ENCODE measurements at places on chromosomes 2 and 18.

GRCh38 chr2:160252278-160252887, 52.3 kb upstream of the ITGB6 start:
- no peak for DNase-seq

DNA sequence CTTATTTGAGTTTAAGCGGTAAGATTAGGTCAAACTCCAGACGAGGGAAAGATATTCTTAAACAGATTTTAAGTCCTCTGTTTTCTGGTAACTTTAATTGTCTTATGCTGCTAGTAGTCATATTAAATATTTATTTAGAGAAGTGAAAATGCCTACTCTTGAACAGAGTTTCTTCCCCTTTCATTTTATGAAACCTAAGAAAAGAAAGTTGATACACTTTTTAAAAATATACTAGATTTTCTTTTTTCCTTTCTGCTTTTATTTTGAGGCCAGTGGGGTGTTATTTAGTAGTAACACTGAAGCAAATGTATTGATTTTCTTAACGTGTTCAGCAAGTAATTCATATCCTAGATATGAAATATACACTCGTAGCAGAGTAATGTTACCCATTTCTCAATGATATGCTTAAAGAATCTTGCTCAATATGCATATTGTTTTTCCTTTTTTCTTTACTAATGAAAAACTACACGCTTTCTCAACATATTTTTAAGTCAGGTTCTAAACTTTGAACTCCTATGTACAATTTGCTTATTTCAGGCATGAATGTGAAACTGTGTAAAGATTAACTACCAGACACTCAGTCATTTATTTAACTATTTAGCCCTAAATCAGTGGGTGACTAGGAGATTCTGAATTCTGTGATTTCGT, 691 bp downstream of the KYNU start:
- DNase-seq: no peak

GRCh38 chr2:70523996-70524965, 29.3 kb downstream of the TGFA start:
- DNase-seq: no peak

DNA sequence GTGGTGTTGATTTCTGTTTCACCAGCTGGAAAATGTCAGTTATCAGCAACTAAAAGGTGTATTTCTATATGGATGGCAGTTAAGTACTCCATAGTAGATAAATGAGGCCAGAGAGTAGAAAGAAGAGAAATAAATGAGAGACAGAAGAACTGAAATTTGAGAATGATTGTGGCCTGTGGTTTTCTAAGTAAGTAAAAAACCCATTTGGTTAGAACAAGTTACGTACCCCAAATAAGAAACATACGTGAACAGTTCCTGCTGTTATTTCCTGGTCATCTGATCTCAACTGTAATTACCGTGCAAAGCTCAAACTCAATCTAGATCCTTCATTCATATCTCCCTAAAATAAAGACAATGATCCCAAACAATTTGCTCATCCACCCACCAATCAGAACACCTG, 181.3 kb downstream of the PID1 start:
- DNase-seq: no peak

DNA sequence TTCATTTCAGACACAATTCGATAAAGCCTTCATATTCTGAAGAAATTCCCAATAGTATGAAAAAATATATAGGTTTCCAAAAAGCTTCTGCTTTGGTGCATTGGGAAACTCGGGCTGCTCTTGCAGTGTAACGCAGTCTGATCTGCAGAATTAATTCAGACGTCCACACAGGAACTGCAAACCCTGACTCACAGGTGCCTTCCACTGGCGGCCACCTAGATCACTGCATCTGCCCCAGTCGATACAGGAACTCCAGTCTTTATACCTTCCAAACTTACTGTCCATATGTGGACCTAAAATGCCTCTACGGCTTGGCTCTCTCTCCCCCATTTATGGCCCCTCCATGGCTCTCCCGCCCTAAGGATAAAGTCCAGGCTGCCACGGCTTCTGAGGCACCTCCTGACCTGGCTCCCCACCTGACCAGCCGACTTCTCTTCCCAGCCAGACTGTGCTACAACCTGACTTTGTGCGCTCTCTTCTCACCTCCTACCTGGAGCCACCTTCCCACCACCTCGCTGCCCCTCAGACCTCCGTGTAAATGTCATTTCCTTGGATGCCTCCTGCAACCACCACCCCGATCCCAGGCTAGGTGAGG, 39.7 kb downstream of the L3MBTL4 start:
- no peak for DNase-seq

DNA sequence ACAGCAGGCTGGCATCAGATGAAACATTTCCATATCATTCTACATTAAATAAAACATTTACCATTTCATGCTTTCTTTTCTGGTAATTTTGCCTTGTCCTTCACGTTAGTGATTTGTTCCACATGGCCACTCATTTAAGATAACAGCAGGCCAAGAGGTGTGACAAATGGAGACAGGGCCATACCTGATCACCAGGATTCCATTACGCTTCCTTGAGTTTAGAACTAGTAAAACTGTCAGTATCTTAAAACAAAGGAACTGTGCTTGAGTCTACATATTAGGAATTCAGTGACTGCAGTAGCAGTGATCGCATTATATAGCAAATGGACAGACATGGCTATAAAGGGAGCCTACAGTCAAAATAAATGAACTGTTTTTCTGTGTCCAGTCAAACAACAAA, 155.1 kb upstream of the FSHR start:
- DNase-seq: no peak

- no peak for DNase-seq
Measured at GRCh38 chr2:20580690-20581437, 70.0 kb downstream of the HS1BP3 start.

- no peak for DNase-seq
Measured at GRCh38 chr2:24708537-24709152, 84.5 kb downstream of the PTRHD1 start.

DNA sequence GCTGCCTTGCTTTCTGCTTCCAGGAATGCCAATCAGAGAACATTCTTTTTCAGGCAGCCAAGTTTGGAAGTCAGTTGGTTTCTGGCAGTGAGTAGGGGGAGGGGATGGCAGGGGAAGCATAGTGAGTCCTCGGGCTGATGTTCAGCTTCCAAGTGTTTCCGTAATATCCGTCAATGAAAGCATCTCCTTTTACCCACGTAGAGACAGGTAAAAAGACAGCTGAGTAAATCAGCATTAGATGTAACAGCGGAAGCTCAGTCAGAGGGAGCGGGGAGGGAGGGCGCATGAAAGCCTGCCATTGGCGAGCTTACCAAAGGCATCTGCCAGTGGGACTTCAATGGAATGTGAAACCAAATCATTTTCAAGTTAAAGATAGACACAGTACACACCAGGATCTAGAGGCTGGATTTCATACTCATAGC, 117.1 kb upstream of the DTNA start:
- no peak for DNase-seq

DNA sequence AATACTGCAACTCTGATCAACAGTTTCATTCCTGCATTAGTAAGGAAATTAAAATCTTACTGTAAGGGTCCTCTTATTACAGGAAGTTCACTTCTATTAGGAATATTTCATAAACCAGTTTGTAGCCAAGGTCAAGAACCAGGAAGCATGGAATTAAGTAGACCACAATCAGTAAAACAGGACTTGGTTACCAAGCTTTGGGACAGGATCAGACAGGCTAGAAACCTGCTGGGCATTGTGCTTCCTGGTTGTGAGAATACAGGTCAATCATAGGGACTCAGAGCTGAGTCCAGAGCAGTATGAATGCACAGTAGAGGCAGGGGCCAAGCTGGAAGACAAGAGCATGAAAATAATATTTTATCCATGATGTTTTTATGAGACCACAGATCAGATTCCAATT, 248.0 kb downstream of the IKZF2 start:
- no peak for DNase-seq

GRCh38 chr2:138277062-138277461, 224.5 kb upstream of the SPOPL start:
- no peak for DNase-seq

DNA sequence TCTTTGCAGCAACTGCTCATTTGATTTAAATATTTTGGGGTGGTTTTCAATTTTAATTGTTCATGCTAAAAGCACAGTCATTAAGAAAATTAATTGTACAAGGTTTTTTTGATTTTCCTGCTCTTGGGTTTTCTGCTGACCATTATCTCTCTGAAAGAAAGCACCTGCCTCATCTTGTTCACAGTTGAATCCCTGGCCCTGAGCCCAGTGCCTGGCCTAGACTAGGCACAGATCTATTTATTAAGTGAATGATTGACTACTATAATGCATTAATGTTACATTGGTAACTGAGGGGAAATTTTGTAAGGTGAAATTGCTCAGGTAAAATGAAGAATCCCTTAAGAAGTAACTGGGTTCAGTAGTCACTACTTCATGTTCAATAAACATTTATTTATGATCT, 22.0 kb downstream of the IL1RL2 start:
- DNase-seq: no peak

- no peak for DNase-seq
Measured at GRCh38 chr18:64416990-64417389, 268.1 kb upstream of the LINC00305 start.

GRCh38 chr2:107062599-107063220, 176.7 kb upstream of the ST6GAL2 start:
- no peak for DNase-seq

GRCh38 chr2:84768840-84769239, 112.0 kb downstream of the TRABD2A start:
- no peak for DNase-seq

GRCh38 chr2:176097820-176098365, 1.7 kb upstream of the HOXD12 start:
- no peak for DNase-seq

DNA sequence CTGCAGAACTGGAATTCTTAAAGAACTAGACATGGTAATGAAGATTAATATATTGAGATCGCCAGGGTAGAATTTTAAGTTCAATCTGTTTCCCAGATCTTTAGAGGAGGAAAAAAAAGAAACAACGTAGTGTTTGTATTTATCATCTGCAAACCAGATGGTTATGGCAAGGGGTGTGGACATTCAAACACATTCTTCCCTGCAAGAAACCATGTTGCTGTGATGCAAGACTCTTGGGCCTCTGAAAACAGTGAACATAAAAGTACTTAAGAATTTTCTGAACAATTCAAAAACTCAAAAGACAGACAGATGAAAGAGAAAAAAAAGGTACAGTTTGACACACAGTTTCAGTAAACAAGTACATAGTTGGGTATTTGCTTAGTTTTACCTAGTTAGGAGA, 35.6 kb downstream of the COL5A2 start:
- no peak for DNase-seq

DNA sequence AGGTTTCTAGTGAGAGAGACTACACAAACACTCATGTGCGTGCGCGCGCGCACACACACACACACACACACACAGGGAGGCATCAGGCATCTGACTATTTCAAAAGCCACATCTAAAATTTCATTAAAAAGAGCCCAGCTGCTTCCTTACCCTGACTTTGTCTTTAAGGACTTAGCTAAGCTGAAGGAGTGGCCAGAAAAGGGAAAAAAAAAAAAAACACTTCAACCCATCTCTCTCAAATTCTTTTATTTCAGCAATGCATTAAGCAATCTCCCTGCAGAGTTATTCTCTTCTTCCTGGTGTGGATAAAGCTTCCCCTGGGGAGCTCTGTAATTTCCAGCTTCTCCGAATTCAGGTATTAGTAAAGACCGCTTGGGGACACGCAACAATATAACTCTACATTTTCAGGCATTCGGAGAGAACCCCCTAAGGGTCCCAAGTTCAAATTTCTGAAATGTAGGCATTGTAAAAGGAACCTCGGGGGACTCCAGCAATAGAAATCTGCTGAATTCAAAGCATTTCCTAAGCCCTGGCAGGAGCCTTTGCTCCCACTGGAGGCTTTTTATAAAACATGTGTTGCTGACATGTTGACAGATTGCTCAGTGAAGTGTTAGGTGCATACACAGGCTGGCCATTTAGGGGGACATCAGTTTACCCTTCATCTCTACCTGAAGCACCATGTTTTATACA, 67.0 kb downstream of the ZNF521 start:
- no peak for DNase-seq

GRCh38 chr2:85156619-85157018, 23.4 kb downstream of the TCF7L1 start:
- no peak for DNase-seq

GRCh38 chr2:3180082-3180908, 197.3 kb downstream of the EIPR1 start:
- no peak for DNase-seq

DNA sequence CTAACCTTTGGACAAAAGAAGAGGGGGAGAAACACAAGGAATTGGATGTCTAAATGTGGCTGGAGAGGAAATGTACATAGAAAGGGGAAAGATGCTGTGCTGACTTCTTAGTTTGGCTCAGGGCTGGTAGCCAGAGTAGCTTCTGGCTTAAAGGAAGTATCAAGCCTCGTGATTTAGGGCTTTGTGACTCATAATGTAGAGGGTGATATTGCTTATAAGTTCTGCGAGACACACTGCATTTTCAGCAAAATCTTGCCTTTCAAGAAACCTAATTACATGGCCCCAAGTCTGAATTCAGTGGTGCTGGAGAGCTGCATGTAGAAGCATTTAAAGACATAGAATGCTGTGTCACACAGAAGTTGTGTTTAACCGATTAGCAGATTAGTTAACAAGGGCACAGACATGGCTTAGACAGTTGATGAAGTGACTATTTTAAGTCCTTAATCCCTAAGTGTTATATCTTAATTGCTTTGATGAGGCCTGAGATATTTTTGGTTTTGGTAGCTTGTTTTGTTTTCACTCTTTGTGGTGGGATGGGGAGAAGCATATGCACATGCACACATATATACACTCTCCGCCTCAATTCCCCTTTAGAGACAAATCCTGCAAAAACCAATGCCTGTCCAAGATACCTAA, 66.4 kb downstream of the EPAS1 start:
- DNase-seq: no peak

DNA sequence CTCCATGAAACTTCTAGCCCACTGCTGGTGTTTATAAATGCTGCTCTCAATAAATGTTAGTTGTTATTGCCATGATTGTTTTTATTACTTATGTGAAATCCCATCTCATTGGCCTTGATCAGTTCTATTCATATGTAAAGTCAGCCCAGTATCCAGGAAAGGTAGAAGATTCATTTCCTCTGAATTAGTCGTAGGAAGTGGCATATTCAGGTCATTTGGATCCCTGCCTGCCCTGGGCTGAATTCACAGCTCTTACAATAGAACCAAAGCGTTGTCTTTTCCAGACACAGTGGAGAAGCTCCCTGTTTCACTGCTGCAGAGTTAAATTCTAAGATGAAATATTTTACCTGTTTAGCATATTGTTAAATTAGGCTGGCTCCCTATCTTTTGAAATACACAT, 70.3 kb downstream of the MAIP1 start:
- DNase-seq: no peak

- DNase-seq: no peak
Measured at GRCh38 chr18:57918601-57919000, 115.5 kb upstream of the ATP8B1 start.
